ENCODE measurements at places on chromosomes 4 and X.

DNA sequence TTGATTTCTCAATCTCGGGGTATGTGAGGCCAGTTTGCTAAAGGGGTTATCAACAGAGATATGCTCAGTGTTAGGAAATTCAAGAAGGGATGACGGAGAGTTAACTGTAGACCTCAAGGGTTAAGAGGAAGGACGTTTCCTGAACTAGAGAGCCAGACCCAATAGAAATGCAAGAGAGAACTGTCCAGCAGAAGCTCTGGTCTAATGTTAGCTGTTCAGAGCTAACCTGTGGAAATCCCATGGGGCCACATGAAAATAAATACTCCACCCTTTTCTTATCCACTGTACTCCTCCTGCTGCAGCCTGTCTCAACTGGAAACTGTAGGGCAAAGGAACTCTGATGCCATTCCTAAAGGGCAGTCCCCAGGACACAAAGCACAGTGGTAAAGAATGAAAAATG is 274.3 kb downstream of the DMD start:
- DNase-seq = no peak

DNA sequence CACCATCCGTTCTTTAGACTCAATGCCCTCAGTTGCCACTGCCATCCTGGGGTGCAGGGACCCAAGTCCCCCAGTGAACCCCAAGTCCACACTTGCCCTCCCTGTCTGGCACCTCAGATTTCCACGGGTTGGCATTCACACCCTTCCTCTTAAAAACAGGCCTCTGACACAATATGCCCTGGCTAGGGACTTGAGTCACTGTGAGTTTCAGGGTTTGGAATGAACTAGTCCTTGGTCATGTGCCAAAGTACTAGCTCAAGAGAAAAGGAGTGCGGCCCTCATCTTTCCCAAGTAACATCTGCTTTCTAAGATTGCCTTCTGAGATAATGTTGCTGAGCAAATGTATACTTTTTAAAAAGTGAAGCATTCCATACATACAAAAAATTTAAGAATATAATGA is 134.0 kb downstream of the MID1 start:
- no peak for DNase-seq

GRCh38 chr4:20816287-20816686 is 116.0 kb downstream of the PACRGL start:
- no peak for DNase-seq

GRCh38 chr4:924107-925096 is 7.7 kb downstream of the GAK start:
- DNase-seq = no peak

DNA sequence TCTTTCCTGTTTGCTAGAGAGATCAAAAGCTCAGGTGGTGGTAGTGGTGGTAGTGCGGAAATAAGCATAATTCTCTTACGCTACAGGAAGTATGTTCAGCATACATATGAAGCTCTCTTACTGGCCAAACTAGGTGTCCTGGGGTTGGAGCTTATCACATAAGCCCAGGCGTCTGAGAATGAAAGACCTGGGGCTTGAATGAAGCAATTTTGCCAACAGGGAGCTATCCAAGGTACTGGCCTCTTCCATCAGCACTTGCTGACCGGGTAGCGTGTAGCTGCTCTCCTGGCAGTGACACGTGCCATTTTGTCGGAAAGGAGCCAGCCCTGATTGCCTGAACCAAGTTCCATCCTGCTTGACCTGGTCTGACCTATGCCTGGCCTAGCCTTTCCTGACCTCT is 65.9 kb upstream of the HPF1 start:
- no peak for DNase-seq

- no peak for DNase-seq
Measured at GRCh38 chrX:39750848-39751247, 346.9 kb downstream of the BCOR start.

DNA sequence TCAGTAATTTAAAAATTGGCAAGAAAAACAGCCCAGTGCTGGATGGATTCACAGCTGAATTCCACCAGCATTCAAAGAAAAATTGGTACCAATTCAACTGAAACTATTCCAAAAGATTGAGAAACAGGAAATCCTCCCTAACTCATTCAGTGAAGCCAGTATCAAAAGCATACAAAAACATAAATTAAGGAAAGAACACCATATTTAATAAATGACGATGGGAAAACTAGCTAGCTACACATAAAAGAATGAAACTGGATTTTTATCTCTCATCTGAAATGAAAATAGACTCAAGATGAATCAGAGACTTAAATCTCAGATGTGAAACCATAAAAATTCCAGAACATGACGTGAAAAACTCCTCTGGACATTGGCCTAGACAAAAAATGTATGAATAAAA is 516.8 kb upstream of the SPANXN1 start:
- DNase-seq = no peak

DNA sequence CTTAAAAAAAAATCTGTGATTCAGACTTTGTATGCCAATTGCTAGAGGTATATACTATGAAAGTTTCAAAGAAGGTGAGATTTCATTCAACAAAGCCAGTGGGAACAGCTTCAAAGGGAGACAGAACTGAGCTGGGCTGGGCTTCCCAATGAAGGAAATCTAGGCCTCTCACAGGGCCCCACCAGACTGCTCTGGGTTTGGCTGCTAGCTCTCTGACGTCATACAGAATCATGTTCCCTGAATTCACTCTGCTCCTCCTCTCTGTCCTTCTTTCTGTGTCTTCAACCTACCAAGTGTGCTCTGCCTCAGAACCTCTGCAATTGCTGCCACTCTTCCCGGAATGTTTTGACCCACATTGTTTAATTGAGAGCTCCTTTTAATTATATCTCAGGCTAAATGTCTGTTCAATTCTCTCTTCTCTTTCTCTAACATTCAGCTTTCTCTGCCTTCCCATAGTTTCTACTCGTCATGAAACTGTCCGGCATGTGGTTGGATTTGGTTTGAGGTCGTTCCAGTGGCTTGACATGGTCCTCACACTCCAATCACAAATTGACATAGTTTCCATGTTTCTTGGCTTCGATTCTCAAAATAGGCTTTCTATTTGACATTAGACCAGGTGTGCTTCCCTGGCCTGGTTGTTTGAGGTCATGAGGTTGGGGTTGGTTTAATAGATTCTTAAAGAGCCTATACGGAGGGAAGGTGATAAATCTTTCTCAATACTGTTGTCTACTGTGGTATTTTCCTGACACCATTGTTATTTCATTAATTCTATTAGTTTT is 282.1 kb upstream of the EMCN start:
- DNase-seq = no peak

DNA sequence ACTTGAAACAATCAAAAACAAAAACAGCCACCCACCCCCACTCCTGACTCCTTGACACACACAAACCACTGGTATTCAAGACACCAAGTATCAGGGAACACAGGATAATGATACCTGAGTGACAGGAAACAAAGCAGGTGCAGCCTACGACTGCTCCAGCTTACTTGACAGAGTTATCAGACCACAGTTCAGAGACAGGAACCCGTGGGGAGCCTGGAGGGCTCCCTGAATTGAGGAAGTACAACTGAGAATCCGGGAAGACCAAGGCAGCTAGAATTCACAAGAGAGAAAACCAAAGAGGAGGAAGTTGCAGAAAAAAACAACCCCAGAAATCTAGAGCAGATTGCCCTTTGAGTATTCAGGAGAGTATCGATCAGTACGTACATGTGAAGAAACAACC is 20.5 kb downstream of the COMMD8 start:
- no peak for DNase-seq

DNA sequence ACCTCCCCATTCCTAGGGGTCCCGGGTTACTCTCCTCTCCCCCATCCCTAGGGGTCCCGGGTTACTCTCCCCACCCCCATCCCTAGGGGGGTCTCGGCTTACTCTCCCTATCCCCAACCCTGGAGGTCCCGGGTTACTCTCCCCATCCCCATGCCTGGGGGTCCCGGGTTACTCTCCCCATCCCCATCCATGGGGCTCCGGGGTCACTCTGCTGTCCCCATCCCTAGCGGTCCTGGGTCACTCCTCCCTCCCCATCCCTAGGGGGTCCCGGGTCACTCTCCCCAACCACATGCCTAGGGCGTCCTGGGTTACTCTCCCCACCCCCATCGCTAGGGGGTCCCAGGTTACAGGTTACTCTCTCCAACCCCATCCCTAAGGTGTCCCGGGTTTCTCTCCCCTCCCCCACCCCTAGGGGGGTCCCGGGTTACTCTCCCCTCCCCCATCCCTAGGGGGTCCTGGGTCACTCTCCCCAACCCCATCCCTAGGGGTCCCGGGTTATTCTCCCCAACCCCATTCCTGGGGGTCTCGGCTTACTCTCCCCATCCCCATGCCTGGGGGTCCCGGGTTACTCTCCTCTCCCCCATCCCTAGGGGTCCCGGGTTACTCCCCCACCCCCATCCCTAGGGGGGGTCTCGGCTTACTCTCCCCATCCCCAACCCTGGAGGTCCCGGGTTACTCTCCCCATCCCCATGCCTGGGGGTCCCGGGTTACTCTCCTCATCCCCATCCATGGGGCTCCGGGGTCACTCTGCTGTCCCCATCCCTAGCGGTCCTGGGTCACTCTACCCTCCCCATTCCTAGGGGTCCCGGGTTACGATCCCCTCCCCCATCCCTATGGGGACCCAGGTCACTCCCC is 821 bp downstream of the ASMTL start:
- DNase-seq = no peak

DNA sequence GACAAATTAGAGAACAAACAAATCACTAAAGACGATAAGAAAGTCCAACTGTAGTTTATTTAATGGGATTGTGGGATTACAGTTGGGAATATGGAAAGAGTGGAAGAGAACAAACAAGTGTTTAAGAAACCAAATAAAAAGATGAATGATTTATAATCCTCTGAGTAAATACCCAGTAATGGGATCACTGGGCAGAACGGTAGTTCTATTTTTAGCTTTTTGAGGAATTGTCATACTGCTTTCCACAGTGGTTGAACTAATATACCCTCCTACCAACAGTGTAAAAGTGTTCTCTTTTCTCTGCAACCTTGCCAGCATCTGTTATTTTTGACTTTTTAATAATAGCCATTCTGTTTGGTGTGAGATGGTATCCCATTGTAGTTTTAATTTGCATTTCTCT is 15.0 kb downstream of the C4orf51 start:
- DNase-seq = no peak

- no peak for DNase-seq
Measured at GRCh38 chrX:31272472-31272775, 200.6 kb upstream of the FTHL17 start.

DNA sequence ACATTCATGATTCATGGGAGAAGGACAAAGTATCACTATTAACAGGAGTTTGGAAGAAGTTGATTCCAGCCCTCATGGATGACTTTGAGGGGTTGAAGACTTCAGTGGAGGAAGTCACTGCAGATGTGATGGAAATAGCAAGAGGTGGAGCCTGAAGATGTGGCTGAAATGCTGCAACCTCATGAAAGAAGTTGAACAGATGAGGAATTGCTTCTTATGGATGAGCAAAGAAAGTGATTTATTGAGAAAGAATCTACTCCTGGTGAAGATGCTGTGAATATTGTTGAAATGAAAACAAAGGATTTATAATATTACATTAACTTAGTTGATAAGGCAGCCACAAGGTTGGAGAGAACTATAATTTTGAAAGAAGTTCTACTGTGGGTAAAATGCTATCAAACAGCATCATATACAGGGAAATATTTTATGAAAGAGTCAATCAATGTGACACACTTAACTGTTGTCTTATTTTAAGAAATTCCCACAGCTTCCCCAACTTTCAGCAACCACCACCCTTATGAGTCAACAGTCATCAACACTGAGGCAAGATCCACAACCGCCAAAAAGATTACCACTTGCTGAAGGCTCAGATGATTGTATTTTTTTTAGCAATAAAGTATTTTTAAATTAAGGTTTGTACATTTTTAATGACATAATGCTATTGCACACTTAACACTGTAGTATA is 302.6 kb downstream of the CBLL2 start:
- DNase-seq = no peak

- peak; percentile 17 for DNase-seq
Measured at GRCh38 chr4:69823481-69824186, 36.3 kb downstream of the SULT1E1 start.

DNA sequence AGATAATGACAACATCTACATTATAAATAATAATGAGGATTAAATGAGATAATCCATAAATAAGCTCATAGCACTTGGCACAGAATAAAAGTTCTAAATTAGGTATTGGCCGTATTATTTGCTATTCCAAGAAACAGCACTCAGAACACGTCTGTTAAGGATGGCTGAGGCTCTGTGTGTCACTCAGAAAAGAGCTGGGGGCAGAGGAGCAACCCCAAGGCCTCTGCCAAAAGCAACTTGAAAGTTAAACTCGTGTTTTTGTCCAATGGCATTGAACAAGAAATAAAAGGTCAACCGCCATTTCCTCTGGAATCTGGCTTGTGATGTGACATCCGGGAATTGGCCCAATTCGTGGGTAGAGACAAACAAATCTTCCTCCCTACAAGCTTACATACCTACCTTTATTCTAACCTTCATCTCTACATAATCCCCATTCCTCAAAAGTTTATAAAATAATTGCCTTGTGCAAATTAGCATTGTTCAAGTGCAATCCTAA is 42.3 kb upstream of the FAM241A start:
- no peak for DNase-seq

DNA sequence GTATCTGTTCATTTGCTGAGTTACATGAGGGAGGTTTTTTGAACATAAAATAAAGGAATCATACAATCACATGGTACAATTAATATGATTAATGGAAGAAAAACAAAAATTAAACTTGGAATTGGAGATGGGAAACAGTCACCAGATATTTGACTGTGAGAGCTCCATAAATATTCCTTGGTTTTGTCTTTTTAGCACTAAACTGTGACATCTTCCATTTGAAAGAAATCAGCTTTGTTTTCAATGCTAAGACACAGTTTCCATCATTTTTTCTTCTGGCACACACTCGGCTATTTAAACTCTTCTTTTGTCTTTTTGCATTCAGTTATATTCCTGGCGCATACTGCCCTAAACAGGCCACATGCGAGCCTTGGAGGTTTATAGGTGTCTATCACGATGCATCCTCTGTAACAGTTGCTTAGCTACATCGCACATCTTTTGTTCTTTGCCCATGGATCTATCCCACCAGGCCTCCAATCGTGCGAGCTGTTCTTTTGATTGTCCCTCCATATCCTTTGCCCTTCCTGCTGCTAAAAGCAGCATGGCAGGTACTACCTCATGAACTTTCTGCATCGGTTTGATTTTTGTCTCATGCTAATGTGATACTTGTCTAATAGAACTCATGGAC is 158.3 kb downstream of the LDB2 start:
- no peak for DNase-seq

DNA sequence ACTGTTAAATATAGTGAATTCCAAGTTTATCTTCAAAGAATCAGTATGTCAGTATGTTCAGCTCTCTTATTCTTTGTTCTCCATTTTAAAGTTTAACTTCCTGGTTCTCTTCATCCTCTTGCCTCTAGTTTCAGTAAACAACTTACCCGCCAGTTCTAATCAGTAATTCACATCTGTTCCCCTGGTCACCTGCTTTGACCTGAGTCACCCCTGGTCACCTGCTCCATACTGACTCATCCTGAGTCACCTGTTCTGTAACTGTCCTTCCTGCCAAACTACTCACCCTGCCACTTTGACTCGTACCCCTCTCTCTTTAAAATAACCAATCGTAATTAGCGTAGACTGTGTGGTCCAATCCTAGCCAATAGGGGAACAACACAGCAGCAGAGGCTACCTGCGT is 992.7 kb upstream of the HS3ST1 start:
- DNase-seq = no peak

All from stimulated activated CD4-positive, alpha-beta T cell treated with anti-CD3 and anti-CD28 coated beads, Interleukin-4, amount 100 ng/mL, for 4 hours (primary cell).